Suprapubic skin (tissue), 4 donors: ENCODE measurements at places on chromosomes 2 and 18. TPM values are rescaled to one million over a fixed set of nuclear protein-coding genes. Genes with fewer than 3 reads are reported as not detected.

Gene CHST9
- total RNA-seq: 0.39 TPM

- H3K27ac ChIP-seq: no peak overlapping the region
- DNase-seq: no peak
- peaks cover 10% of the 10 kb centered on the region for H3K4me1 ChIP-seq
- H3K36me3 ChIP-seq: no peaks in the 10 kb centered on the region
- H3K4me3 ChIP-seq: no peak overlapping the region
- no peaks in the 10 kb centered on the region for H3K27me3 ChIP-seq
Measured at GRCh38 chr2:15909157-15909556, 31.2 kb upstream of the MYCN start.

DNA sequence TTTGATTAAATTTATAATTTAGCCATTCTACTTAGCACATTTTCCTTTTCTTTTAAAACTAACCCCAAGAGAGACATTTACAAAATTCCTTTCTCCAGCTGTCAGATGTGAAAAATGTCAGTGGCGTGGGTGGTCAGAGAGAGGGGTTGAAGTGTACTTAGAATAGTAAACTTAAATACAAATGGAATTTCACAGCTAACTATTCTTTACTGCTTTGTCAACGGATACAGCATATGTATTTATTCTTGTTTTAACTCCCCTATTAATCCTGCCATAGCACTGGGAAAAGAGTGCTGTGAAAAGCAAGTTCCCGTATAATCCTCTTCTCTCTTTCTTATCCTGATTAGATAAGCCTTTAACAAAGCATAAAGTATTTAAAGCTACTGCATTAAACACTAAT is 191.4 kb upstream of the CHAC2 start:
- H3K36me3 ChIP-seq: no peaks in the 10 kb centered on the region
- no peak overlapping the region for H3K4me3 ChIP-seq
- H3K4me1 ChIP-seq: no peaks in the 10 kb centered on the region
- DNase-seq: no peak
- no peak overlapping the region for H3K27ac ChIP-seq
- H3K27me3 ChIP-seq: no peaks in the 10 kb centered on the region

Gene EIF2AK2
- 8.8 TPM for total RNA-seq

- DNase-seq: no peak
- H3K36me3 ChIP-seq: no peaks in the 10 kb centered on the region
- H3K27me3 ChIP-seq: no peaks in the 10 kb centered on the region
- H3K4me3 ChIP-seq: no peak overlapping the region
- H3K27ac ChIP-seq: no peak overlapping the region
- peaks cover 8% of the 10 kb centered on the region for H3K4me1 ChIP-seq
Measured at GRCh38 chr2:23432531-23432930, 47.6 kb downstream of the KLHL29 start.

Gene PDE1A
- total RNA-seq: 8.1 TPM

Gene SERPINB10
- total RNA-seq: 1.0 TPM

Gene TRIM43
- total RNA-seq: not detected

Gene ANKRD30B
- not detected for total RNA-seq

Gene ELOA2
- total RNA-seq: not detected

GRCh38 chr2:122019724-122020123 is 264.3 kb downstream of the TSN start:
- peaks cover 2% of the 10 kb centered on the region for H3K27me3 ChIP-seq
- H3K4me1 ChIP-seq: no peaks in the 10 kb centered on the region
- H3K4me3 ChIP-seq: no peak overlapping the region
- H3K36me3 ChIP-seq: no peaks in the 10 kb centered on the region
- no peak overlapping the region for H3K27ac ChIP-seq
- DNase-seq: no peak

Gene SF3B1
- total RNA-seq: 894 TPM

Gene MALL
- total RNA-seq: 49.0 TPM

- DNase-seq: no peak
- H3K27ac ChIP-seq: no peak overlapping the region
- no peaks in the 10 kb centered on the region for H3K27me3 ChIP-seq
- H3K4me3 ChIP-seq: no peak overlapping the region
Measured at GRCh38 chr2:155377931-155378444, 679.5 kb downstream of the KCNJ3 start.

Gene MARCHF4
- total RNA-seq: not detected
